ENCODE measurements at places on chromosomes 2 and 18.

GRCh38 chr18:1045658-1046057 is 141.0 kb downstream of the ADCYAP1 start:
- no peak for DNase-seq

- DNase-seq, result no peak
These were observed 154.8 kb upstream of the ID2 start for GRCh38 chr2:8527031-8527430.

GRCh38 chr2:157498483-157498882 is 54.6 kb upstream of the CYTIP start:
- no peak for DNase-seq

DNA sequence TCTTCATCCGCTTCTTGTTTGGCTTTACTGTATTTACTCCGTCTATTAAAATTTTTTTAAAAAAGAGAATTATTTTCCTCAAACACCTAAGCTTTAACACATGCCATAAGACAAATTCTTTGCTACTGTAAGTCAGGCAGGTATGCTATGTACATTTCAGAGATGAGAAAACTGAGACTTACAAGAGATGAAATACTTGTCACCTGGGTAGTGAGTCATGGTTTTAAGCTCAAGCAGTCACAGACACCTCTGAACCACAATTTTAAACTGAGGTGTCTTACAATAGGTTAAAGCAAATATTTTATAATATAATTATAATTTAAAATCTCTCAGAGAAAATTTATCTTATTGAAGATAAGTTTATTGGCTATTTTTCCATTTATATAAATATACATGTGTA is 126.0 kb downstream of the EPHA4 start:
- DNase-seq, result no peak

DNA sequence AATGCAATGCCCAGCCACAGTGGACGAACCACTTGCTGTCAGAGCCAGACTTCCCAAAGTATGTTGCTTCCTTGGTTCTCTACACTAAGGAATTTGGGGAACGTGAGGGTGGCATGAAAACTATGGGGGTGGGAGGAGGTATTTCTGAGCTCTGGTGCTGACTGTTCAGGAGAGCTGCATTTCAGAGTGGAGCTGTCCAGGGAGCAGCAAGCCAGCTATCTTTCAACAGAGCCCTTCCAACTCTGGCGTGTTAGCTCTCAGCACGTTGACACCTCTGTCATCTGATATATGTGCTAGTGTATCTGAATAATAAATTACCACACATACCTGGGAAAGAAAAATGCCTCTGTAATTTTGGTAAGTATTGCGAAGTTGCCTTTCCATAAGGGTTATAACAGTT is 66.1 kb downstream of the SAP130 start:
- DNase-seq, result no peak

DNA sequence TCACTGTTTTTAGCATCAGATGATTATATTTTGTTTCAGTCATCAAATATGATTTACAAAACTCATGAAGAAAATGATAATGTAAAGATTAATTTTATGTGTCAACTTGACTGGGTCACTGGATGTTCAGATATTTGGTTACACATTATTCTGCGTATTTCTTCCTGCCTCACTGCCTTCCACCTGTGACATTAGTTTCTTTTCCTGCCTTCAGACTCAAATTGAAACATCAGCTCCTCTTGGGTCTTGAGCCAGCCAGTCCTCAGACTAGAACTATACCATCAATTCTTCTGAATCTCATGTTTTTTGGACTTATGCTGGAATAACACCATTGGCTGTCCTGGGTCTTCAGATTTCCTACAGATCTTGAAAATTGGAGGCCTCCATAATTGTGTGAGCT is 96.7 kb downstream of the ZNF385B start:
- DNase-seq, result no peak

DNA sequence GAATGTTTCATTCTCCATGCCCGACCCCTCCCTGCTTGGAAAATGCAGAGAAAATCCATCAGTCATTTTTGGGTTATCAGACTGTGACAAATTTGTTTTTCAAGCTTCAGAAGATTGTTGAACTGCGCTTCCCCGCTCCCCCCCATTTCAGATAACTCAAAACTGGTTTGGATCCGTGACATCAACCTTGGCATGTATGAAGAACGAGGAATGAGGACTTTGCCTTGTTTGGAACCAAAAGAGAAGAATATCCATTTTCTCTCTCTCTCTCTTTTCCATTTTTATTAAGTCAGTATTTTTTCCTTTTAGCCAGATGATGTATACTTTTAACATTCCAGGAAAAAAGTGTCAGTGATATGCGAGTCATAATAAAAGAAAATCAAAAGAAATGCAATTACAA is 171.6 kb downstream of the BCL2 start:
- DNase-seq, result no peak

GRCh38 chr2:86482034-86482433 is 40.9 kb downstream of the KDM3A start:
- no peak for DNase-seq

Data from RPMI8226 (cell line).